Activated CD4-positive, alpha-beta T cell treated with anti-CD3 and anti-CD28 coated beads, Interleukin-2, amount 10 ng/mL, durations not matched to agents 7 days and 5 days (primary cell): ENCODE measurements at places on chromosomes 1 and 21.

- DNase-seq = peak; percentile 34
Measured at GRCh38 chr1:35285771-35286606, 17.5 kb downstream of the ZMYM4 start.

DNA sequence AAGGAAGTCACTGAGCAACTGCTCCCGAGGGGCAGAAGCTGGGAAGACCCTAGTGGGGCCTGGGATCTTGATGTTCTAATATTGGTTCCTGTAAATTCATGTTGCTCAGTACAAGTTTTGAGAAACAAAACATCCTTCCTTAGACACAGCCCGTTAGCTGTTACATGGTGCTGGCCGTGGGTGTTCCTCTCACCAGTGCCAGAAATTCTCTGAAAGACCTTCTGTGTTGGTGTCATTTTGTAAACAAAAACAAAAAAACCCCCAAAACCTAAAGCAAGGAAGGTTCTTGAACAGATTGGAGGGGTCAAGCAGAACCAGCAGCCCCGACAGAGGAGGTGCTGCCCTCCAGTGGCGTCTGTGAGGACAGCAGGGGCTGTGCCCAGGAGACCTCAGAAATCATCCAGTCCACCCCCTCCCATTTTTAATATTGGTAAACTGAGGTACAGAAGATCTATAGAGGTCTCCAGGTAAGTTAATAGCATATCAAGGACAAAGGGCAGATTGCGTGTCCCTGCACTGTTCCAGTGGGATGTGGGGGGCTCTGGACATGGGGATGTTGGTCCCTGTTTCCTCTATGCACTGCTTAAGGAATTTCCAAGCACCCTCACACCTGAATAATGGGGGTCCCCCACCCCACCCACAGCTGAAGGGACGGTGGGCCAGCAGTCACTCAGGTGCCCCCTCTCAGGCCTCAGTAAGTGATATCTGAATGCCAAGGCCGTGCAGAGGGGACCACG is 38.2 kb downstream of the SLC2A7 start:
- peak; percentile 71 for DNase-seq

- DNase-seq = no peak
Measured at GRCh38 chr1:31725777-31726535, 22.1 kb upstream of the COL16A1 start.

DNA sequence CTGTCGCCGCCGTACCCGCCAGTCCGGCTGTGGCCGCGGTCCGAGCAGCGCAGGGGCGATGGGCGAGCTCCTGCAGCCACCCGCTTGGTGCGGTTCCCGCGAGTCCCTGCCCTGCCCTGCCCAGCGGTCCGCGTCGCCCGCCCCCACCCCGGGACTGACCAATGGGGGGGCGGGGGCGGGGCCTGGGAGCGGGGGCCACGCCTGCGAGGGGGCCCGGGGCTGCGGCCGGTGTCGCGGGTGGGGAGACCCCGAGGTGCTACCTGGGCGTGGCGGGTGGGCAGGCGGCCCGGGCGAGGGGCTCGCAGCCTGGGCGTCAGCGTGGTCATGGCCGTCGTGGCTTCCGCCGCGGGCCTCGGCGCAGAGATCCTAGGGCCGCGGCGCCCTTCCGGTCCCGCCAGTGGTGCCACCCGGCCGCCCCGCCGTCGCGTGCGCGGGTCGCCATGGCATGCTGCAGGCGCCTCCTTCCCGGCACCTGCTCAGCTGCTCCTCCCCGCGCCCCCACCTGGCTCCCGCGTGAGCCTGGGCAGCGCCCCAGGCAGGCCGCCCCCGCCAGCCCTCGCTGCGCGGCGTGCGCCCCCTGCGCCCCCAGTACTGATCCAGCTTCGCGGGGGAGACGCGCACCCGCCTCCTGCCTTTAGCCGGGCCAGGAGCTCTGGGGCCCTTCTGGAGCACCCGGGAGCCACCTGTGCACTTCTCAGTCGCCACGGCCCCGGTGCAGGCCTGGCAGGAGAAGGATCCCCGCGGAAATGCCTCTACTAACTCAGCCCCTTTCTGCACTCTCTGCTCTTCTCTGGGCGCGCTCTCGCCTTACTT is at the start of gene BMP8B:
TSS of gene BMP8B (minus strand) at position 108 of the 813 bp plus-strand sequence. CDS start 380 bp downstream, outside the sequence.
- DNase-seq = peak; percentile 28

DNA sequence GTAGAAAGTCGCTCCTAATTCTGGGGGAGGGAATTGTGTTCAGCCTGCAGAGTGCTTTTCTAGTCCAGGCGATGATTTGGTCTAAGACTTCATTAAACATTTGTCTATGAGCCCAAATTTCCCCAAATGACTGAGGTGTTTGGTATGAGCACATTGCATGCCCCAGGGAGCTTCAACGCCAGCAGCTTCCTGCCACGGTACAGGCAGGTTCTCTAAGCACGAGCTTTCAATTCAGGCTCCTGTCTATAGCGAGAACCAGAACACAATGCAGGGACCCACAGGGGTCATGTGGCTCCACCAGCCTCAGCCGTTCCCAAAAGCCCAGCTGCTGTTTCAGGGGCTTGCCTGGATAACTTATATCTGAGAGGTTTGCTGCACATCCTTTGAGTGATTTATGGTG is 34.1 kb upstream of the H6PD start:
- DNase-seq = no peak

- no peak for DNase-seq
Measured at GRCh38 chr1:17188217-17188616, 16.7 kb upstream of the PADI1 start.

- DNase-seq = no peak
Measured at GRCh38 chr1:221415651-221416050, 326.2 kb downstream of the DUSP10 start.

GRCh38 chr1:92030656-92031107 is 897 bp downstream of the EPHX4 start:
- no peak for DNase-seq

DNA sequence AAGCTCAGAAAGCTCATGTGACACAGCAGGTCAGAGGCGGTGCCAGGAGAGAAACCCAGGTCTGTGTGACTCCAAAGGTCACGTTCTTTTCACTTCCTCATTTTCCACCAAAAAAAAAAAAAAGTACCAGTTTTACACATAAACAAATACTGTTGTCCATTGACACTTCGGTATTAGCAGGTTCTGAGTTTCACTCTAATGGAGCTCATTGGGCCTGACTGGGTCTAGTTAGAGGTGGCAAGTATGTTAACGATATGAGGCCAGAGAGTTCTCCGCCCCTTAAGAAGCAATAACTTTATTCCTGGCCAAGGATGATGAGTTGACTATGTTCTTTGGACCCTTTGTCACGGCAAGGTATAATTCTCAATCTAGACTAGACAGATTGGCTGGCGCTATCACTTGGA is 30.0 kb upstream of the SDE2 start:
- DNase-seq = no peak

DNA sequence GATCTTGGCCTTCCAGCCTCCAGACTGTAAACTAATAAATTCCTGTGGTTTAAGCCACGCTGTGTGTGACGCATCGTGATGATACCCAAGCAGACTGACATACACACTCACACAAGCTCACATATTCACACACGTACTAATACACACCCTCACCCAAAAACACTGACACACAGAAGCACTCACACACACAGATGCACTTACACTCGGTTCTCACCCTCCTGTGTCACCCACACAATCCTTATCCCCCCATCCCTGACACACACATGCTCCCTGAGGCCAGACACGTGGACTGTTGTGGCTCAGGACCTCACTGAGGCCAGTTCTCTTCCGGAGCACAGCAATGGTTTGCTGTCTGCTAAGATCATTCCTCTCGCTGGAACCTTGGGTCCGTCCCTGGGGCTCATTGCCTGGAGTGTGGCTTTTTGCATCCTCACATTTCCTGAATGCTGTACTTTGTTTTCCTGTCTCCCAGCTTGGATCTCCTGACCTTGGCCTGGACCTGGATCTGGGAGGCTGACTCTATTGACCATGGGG is 76.9 kb upstream of the LYST start:
- DNase-seq = no peak

DNA sequence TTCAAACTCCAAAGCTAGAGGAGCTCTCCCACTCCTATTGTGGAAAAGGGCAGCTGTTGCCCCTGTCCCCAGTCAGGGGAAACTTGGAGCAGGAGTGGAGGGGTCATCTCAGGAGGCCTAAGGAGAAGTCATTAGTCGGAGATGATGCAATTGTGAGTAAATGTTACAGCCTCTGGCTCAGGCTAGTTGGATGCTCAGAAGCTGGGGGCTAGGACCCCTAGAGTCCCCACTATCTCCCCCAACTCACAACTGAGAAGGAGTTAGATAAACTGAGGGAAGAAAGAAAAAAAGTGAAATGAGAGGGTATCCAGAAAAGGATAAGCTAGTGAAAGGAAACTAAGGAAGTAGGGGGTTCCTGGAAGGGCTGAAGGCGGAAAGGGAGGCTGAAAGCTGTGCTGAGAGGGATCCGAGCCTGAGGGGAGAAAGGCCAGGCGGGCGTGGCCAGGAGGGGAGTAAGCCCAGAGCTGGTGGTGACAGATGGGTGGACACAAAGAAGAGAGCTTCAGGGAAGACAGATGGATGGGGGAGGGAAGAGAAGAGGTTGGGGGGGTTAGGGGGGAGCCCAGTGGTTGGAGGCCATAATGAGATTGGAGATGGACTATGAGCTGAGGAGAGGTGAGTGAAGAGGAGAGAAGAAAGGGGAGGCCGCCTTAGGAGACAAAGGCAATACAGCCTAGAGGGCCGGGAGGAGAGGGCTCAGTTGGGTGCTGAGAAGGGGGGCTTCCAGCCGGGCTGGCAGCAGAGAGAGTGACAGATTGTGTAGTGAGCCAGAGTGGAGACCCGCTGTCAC is 4.5 kb upstream of the NHLH1 start:
- DNase-seq = no peak

GRCh38 chr1:205936311-205936710 is 6.9 kb downstream of the SLC26A9 start:
- no peak for DNase-seq

- DNase-seq = no peak
Measured at GRCh38 chr21:32278103-32278502, 746 bp downstream of the MIS18A start.

- no peak for DNase-seq
Measured at GRCh38 chr1:235670157-235670776, 20.7 kb upstream of the GNG4 start.

GRCh38 chr1:33724348-33724747 is 139.5 kb upstream of the HMGB4 start:
- no peak for DNase-seq

GRCh38 chr1:185368313-185368855 is 51.3 kb upstream of the IVNS1ABP start:
- DNase-seq = no peak

- DNase-seq = no peak
Measured at GRCh38 chr1:6623269-6623965, 1.3 kb upstream of the THAP3 start.
